ENCODE measurements at places on chromosomes 6 and 20.

- no peak for DNase-seq
These were observed 92.7 kb downstream of the L3MBTL3 start for GRCh38 chr6:130111031-130111430.

DNA sequence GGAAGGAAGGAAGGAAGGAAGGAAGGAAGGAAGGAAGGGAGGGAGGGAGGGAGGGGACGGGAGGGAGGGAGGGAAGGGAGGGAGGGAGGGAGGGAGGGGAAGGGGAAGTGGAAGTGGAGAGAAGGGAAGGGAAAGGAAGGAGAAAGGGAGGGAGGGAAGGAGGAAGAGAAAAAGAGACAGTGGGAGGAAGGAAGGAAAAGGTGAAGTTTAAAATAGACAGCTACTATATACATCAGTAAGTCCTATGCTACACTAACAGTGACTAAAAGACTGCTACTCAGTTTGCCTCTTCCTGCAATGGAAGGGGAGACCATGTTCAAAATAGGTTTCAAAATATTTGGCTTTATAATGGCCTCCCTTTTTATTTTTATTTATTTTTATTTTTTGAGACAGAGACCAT is 22.5 kb downstream of the MAP3K5 start:
- no peak for DNase-seq

DNA sequence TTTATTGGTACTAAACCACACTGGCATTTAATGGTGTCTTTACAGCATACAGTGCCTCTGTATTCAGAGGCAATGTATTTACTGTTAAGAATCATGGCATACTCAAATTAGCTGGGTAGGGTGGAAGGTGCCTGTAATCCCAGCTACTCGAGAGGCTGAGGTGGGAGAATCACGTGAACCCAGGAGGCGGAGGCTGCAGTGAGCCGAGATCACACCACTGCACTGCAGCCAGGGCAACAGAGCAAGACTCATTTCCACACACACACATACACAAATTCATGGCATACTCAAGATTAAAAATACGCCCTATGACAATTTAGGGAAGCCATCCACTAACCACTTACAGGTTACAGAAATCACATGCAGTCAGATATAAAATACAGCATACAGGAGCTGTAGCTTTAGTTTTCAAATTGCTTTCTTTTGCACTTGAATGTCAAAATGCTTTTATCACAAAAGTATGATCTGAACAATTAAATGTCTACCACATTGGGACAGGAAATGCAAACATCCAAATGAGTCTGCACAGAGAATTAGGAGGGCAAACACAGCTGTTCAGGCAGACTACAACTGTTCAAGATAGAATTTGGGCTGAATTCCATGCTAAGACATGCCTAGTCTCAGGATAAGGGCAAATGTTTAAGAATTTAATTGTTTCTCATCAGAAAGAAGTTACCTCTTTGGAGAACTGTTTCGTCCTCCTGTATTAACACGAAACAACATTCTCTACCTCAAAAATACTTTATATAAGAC is 36.4 kb downstream of the CSNK2A1 start:
- DNase-seq, result no peak

- DNase-seq, result peak; percentile 21
These were observed 205.2 kb downstream of the BMP7 start for GRCh38 chr20:57061051-57061900.

DNA sequence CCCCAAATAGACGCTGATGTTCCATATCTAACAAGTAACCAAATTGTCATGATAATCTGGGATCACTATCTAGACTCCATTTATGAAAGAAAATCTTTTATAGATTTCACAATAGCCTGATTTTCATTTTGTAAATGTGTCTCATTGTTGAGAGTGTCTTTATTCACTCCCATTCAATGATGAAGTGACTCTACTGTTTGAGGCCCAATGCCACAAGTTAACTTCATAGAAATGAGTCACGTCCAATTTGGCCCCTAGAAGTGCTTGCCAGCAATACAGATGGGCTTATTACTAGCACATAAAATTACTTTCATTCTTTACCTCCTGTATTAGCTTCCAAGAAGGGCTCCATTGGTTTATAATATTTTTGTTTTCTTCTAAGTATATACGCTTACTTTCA is 6.3 kb downstream of the IPCEF1 start:
- no peak for DNase-seq

DNA sequence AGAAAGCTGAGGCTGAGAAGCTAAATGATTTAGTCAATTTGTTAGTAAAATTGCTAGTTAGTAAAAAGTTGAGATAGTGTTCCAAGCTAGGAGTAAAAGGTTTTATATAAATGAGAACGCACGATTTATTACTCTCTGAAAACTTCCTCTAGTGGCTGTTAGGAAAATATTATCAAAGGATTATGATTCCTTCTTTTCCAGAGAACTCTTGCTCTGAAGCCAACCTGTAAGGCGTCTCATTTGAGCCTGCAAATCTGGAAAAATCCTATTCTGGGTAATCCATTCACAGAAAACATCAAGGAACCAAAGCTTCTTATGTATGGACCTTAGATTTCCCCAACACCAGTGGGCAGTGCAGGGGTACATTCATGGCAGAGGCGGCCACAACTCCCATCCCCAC is 252.7 kb downstream of the SOD2 start:
- no peak for DNase-seq

GRCh38 chr6:4638641-4639040 is 137.6 kb upstream of the CDYL start:
- no peak for DNase-seq

DNA sequence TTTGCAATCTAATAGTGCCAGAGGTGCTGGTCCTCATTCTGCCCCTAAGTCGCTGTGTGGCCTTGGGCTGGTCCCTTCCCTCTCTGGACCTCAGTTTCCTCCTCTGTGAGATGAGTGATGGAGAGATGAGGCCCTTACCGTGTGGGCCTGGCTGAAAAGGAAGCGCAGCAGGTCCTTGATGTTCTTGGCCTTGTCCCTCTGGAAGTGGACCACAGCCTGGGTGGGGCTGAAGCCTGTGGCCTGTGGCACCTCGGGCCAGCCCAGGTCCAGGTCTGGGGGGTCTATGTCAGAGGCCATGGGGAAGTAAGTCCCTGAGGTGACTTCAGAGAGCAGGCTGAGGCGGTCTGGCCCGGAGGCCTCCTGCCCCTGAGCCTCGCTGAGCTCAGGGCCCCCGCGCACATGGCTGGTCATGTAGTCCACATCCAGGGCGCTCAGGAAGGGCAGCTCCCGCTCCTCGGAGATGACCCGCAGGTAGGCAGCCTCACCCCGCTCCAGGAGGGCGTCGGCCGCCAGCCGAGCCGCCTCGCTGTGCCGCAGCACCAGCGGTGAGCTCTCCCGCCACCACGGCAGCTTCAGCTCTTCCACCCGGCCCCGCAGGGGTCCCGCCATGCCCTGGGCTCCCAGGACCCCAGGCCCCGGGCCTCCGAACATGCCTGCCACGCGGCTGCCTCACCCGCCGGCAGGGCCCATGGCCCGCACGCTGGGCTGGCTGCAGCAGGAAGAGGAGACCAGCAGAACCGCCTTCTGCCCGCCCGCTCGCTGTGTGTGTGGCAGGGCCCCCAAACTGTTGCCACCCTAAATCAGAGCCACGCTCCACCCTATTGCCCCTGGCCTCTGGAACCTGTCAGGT is at the start of gene FAM83C:
FAM83C (minus strand) TSS at position 772 of the 850 bp plus-strand sequence; CDS start at position 651, 121 bp downstream.
- no peak for DNase-seq

- DNase-seq, result no peak
These were observed 13.6 kb downstream of the COL9A1 start for GRCh38 chr6:70289299-70289698.

DNA sequence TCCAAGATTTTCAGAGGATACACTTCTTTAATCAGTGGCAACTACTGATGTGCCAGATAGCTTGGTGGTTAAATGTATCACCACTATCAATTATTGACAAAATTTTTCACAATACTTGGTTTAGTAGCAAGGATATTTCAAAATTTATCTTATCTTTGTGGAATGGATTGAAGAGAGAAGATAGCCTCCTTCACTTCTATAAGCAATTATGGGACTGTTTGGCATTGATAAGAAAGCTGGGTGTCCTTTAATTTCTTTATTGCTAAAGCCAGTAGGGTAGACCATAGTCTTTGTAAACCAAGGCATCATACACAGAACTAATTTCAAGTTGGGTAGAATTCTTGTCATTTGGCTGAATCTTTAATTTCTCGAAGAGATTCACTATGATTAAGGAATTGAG is 4.9 kb upstream of the RNF182 start:
- no peak for DNase-seq

GRCh38 chr6:98498144-98498775 is 336.1 kb upstream of the POU3F2 start:
- DNase-seq, result no peak

GRCh38 chr20:37228082-37228481 is 33.5 kb downstream of the GHRH start:
- no peak for DNase-seq

DNA sequence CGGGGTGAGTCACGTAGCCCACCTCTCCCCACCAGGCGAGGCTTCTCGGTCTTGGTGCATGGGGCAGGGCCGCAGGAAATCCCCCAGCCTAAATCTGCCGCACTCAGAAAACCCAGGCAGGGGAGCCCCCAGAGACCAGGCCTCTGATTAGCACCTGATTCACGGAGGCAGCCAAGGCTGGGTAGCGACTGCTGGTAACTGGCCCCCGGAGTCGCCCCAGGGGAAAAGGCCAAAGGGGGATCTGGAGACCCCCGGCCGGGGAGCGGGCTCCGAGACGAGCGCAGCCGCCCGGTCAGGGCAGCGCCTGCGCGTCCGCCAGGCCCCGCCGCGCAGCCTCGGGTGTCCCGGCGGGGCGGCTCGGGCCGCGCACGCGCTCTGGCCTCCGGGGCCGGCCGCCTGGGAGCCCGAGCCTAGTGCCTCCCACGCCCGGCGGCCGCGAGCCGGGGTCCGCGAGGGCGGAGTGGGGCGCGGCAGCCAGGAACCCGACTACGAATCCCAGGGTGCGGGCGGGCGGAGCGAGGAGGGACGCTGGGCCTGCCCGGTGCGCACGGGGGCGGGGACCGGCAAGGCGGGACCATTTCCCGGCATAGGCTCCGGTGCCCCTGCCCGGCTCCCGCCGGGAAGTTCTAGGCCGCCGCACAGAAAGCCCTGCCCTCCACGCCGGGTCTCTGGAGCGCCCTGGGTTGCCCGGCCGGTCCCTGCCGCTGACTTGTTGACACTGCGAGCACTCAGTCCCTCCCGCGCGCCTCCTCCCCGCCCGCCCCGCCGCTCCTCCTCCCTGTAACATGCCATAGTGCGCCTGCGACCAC is at the start of gene DUSP22:
DUSP22 (plus strand) TSS at position 791 of the 809 bp plus-strand sequence. CDS start 53 bp downstream, outside the sequence.
- peak; percentile 91 for DNase-seq
